AG08395 (cell line): ENCODE measurements at places on chromosomes 7 and 10.

- no peak for DNase-seq
Observed at GRCh38 chr10:42887734-42888503, 105.3 kb downstream of the BMS1 start.

DNA sequence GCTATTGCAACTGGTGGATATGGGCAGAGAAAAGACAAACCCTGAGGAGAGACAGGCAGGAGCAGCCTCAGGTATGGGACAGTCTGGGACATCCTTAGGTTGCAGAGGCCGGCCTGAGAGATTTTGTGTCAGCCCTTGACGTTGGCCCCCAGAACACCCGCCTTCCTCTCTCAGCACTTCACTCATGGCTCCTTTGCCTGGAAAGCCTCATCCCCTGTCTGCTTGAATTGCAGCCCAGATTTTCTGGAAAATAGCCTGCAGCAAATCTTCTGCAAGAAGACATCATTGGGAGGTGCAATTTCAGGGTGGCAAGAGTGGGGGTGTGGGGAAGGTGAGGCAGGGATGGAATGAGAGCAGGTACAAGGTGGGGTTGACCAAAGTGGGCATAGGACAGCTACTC is 2.2 kb upstream of the FRMD4A start:
- no peak for DNase-seq

- no peak for DNase-seq
Observed at GRCh38 chr7:46294381-46294780, 373.3 kb upstream of the IGFBP3 start.

DNA sequence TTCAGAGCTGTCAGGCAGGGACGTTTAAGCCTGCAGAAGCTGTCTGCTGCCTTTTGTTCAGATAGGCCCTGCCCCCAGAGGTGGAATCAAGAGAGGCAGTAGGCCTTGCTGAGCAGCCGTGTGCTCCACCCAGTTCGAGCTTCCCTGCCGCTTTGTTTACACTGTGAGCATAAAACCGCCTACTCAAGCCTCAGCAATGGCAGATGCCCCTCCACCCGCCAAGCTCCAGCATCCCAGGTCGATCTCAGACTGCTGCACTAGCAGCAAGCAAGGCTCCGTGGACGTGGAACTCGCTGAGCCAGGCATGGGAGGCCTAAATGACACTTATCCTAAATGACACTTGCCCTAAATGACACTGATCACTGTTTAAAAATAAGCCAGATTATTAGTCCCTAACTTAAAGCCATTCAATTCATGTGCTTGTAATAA is 6.8 kb upstream of the ASB15 start:
- no peak for DNase-seq

GRCh38 chr10:78895469-78895868 is 173.3 kb upstream of the ZMIZ1 start:
- DNase-seq: no peak

- DNase-seq: no peak
Observed at GRCh38 chr10:60197206-60197605, 192.5 kb downstream of the ANK3 start.

GRCh38 chr10:96301616-96302015 is 2.6 kb upstream of the DNTT start:
- no peak for DNase-seq
